ENCODE measurements at places on chromosomes 1 and 21.

DNA sequence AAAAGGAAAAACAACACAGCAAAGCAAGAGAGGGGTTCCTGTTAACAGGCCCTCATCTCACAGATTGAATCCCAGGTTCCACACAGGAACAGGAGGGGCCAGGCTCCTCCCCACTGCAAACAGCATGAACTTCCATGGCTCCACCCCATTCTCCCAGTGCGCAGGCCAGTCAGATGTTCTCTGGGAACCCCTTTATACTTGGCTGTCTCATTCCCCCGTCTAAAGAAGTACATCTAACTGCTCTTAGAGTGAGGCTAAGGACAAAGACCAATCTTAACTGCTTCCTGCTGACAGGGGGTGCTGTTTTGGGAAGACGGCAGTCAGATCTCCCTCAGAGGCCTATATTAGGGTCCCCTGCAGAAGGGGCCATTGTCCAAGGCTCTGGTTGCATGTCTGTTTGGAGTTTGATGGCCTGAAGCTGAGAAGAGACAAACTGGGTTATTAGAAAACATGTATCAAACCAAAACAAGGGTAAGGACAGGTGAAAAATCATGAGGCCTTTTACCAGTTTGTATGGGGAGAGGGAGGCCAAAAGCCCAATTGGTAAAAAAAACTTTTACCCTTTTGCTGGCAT lies 10.5 kb upstream of the NASP start:
- no peak for DNase-seq

- no peak for DNase-seq
Observed at GRCh38 chr1:208048904-208049303, 138.0 kb upstream of the CD34 start.

GRCh38 chr1:7513081-7513480 lies 258.0 kb upstream of the VAMP3 start:
- DNase-seq: no peak

DNA sequence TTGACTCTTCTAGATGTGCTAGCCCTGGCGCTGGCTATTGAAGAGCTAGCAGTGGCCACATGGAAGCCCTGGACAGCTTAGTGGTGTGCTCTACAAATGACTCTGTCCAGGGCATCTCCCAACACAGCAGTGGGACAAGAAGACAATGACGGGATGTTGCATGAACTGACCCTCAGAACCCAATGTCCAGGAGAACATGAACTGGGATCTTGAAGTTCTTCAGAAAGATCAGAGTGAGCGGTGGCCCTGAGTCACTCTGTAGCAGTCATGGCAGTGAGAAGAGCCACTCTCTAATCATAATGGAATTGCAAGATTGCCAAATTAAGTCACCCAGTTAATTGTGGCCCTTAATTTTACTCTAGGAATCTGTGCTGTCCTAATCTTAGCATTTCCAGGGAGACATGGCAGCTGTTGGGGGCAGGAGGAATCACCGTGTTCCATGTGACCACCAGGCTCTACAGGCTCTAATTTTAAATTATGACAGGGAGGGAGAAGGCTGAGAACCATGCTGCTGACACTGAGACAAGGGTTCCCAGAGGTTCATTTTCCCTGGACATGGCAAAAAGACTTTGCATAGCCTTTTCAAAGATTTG lies 10.2 kb upstream of the OBSCN start:
- no peak for DNase-seq

- no peak for DNase-seq
Observed at GRCh38 chr1:209825591-209826434, 2.0 kb upstream of the UTP25 start.

GRCh38 chr1:18642278-18643095 lies 11.8 kb downstream of the PAX7 start:
- DNase-seq: no peak

DNA sequence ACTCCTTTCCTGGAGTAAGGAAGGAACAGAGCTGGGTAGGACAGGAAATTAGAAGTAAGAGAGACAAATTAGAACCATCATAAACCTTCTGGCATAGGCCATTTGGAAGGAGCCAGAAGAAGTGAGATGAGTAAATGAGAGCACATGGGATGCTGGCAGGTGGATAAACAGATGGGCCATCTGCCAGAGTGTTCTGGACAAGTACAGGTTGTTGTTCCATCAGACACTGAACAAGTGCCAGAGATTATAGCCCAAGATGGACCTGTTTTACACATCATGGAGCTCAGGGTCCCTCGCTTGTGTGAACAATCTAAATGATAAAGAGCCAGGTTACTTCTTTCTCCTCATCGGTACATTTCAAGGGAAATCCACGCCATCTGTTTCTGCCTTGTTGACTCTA lies 200.3 kb downstream of the HHIPL2 start:
- DNase-seq: no peak

- DNase-seq: no peak
Observed at GRCh38 chr1:46131093-46131492, 1.3 kb downstream of the PIK3R3 start.

GRCh38 chr1:5681654-5682053 lies 310.6 kb downstream of the NPHP4 start:
- no peak for DNase-seq

- DNase-seq: no peak
Observed at GRCh38 chr1:61101536-61101935, 19.2 kb downstream of the NFIA start.

DNA sequence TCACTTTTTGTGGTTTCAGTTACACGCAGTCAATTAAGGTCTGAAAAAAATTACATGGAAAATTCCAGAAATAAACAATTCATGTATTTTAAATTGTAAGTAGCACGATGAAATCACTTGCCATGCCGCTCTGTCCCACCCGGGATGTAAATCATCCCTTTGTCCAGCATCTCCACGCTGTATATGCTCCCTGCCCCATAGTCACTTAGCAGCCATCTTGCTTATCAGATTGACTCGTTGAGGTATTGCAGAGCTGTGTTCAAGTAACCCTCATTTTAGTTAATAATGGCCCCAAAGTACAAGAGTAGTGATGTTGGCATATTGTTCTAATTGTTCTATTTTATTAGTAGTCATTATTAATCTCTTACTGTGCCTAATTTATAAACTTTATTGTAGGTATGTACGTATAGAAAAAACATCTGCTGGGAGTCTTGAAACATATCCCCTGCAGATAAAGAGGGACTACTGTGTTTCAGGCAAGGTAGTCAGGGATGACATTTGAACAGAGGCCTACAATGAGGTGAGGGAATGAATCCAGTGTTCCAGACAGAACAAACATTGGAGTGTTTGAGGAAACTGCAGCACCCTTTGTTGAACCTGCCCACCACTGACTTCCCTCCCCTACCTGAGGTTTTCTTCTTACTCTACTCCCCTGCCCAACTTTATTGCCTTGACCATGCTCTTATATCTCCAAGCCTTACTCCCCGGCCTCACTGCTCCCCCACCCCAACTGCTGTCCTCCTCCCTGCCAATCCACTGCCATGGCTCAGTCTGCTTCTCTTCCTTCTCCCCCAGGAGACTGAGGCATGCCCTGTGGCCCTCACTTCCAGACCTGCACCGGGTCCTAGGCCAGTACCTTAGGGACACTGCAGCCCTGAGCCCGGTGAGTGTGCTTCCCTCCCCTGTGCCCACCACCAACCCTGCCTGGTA lies 7.1 kb upstream of the CDC20 start:
- no peak for DNase-seq
